ENCODE measurements at places on chromosomes 11 and 22.
A peak's percentile ranks its signal among the peaks of the same experiment; 100 is the strongest.

DNA sequence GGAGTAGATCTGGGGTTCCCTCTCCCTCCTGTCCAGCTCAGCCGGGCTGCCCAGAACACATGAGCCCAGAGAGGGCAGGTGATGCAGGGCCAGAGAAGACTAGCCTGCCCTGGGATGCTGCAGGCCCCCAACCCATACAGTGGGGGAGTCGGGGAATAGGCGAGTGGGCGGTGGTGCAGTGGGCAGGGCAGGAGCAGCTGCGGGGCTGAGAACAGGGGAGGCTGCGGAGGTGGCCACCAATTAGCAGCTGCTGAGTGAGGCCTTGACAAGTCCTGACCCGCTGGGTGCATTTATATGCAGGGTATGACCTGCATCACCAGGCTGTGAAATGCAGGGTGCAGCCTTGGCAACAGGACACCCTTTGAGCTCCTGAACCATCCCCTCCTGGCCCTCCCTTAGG is 43.1 kb downstream of the NFAM1 start:
- no peak for DNase-seq

GRCh38 chr11:78562398-78562797 is 12.3 kb downstream of the NARS2 start:
- no peak for DNase-seq

- DNase-seq: peak; percentile 15
Measured at GRCh38 chr11:2778630-2779498, 79.1 kb upstream of the KCNQ1OT1 start.

DNA sequence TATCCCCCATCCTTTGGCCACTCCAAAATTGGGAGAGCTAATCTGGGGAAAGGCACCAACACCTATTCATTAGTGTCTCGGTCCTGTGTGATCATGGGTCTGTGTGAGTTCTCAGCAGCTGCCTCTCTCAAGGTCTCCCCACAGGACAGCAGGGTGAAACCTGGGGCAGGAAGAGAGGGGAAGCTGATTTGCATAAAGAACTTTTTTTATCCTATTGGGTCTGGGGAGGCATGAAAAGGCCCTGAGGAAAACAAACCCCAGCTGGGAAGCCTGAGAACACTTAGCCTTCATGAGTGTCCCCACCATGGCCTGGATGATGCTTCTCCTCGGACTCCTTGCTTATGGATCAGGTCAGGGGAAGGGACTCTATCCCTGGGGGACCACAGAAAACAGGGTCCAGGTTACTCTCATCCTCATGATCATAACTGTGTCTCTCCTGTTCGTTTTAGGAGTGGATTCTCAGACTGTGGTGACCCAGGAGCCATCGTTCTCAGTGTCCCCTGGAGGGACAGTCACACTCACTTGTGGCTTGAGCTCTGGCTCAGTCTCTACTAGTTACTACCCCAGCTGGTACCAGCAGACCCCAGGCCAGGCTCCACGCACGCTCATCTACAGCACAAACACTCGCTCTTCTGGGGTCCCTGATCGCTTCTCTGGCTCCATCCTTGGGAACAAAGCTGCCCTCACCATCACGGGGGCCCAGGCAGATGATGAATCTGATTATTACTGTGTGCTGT is 116.0 kb upstream of the TOP3B start:
- DNase-seq: no peak

Measured in stimulated activated CD4-positive, alpha-beta T cell treated with anti-CD3 and anti-CD28 coated beads, Interleukin-2, amount 100 ng/mL, for 24 hours (primary cell).